Left cardiac atrium (tissue), 4 donors: ENCODE measurements at places on chromosomes 5 and 9.

GRCh38 chr9:123537809-123538208, 181.8 kb downstream of the CRB2 start:
- no peak for DNase-seq

DNA sequence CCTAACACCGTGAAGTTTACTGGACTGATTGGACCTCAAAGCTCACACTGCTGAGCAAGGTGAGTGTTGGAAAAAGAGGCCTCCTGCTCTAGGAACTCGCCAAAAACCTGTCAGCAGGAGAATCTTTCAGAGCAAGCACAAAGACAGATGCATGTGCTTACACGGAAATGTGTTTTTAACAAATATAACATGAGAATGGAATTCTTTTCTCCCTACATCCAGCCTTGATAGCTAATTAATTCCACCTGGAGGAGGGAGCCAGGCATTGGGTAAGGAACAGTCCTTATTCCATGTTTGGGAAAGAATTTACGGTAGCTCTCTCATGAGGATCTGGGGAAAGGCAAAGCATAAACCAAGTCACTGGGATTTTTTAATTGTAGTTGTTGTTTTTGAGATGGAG, 98.8 kb downstream of the KLF4 start:
- DNase-seq, result no peak

DNA sequence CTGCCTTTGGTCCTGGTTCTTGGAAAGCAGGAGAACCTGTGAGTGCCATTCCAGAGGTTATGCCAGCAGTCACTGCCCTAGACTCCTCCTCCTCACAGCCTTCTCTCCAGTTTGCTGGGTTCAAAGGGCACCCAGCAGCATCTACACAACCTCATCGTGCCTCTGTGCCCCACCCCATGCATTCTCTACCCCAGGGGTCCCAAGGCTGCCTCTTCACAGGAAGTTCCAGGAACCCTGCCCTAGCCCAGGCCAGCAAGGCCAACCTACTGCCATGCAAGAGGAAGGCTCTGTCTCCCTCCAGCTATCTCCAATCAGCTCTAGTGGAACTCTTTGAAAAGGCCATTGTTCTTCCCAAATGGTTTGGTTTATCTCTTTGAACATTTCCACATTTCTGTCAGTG, 21.2 kb downstream of the ENC1 start:
- DNase-seq, result no peak

DNA sequence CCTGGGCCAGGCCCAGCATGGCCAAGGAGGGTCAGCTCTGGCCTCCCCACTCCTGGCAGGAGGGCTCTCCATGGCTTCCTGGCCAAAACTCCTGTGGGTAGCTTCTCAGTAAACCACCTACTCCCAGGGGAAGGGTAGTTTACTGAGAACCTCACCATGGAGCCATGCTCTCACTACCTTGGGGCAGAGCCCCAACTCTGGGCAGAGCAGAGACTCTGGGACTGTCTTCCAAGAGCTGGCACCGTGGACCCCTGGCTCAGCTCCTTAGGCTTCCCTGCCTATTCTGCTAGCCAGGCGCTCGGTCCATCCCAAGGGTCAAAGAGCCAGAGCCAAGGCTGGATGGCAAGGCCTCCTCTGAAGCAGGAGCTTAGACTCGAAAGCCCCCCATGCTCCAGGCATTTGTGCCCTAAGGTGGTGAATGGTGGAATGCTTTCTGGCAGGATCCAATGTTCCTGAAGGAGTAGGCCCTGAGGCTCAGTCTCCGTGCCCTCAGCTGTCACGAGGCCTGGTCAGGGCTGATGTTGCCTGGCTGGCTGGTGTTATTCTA, 19.6 kb downstream of the TCF7 start:
- DNase-seq, result peak; percentile 12

DNA sequence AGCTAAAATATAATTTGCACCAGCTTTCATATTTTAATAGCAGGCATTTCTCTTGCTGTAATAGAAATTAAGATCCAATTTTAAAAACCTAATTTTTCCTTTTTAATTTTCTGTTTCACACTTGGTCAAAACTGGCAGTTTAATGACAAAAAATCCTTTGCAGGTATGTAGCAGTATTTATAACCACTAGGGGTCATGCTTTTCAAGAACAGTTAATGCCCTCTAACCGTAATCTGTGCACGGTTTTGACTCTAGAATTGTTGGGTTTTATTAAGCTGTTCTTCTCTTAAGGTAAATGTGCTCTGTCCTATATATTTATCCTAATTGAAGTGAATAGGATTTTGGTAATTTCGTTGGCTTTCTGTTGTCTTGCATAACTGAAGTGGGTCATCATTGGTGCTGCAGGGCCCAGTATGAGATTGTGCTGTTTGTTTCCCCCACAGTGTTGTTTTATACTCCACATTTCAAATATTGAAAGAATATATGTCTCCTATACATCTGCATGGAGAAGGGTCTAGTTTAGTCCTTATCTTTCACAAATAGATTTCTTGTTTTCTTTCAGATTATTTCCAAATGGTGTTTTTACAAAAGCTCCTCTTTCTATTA, 107.4 kb downstream of the SCAMP1 start:
- DNase-seq, result no peak

GRCh38 chr9:38039090-38039906, 29.7 kb downstream of the SHB start:
- no peak for DNase-seq

- DNase-seq, result no peak
These were observed 12.1 kb upstream of the BTNL3 start for GRCh38 chr5:180976518-180976917.

DNA sequence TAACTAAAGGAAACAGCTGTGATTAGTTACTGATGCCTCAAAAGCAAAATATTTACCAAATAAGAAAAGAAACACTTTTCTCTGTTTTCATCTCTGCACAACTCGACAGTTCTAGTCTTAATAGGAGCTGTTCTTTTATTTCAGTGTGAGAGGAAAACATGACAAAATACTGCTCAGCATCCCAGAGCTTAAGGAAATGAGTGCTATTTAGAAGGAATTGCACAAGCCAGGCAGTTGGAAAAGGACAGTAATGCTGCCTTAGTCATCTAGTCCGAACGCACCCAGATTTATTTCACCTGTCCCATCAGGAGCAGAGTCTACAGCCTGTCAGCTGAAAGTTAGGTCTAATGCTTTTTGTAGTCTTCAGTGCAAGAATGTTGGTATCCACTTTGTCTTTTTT, 12.3 kb downstream of the ZCCHC9 start:
- no peak for DNase-seq

- DNase-seq, result no peak
These were observed 729 bp upstream of the TMEM38B start for GRCh38 chr9:105693435-105694189.

GRCh38 chr5:106545325-106545724, 1125.4 kb downstream of the EFNA5 start:
- no peak for DNase-seq

- DNase-seq, result no peak
These were observed 1.4 kb downstream of the TMEM141 start for GRCh38 chr9:136792321-136793085.

GRCh38 chr5:170355601-170356098, 33.5 kb downstream of the KCNMB1 start:
- no peak for DNase-seq

- DNase-seq, result no peak
These were observed 233.1 kb downstream of the RFK start for GRCh38 chr9:76161106-76161505.
